Dermis blood vessel endothelial cell (primary cell): ENCODE measurements at places on chromosomes 1 and 21.

DNA sequence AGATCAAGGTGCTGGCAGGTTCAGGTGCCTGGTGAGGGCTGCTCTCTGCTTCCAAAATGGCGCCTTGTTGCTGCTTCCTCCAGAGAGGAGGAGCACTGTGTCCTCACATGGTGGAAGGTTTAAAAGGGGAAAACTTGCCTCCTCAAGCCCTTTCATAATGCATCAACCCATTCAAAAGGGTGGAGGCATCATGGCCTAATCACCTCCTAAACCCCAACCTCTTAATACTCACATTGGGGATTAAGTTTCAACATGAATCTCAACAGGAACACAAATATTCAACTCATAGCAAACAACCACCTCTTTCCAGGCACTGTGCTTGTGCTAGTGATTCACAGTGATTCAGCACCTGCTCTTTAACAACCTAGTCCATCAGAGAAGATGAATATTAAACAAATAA lies 4.2 kb downstream of the S100A12 start:
- DNase-seq, result no peak

DNA sequence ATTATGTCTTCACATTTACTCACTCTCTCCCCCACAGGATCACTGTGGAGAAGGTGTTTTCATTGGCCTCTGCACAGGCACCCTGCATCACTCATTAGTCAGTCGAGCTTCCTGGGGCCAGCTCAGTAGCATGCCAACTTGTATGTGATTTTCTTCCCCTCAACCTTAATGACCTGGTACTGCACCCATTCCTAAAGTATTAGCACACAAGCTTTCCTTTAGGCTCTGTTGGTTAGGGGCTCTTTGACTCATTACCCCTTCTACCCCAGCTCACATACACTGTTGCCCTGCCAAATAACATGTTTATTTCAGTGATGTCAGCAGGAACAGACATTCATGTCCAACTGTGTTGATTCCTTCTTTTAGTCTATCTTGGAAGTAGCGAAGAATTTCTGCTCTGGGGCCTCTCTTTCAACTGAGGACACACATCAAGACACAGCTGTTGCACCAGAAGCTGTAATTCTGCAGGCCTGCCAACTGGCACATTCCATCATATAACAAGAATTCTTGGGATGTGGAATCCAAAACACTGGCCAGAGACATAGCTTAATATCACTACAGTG lies 603.5 kb upstream of the ADAMTS5 start:
- DNase-seq, result no peak

- no peak for DNase-seq
These were observed 10.3 kb upstream of the PHTF1 start for GRCh38 chr1:113769601-113769970.

GRCh38 chr1:117580882-117581281 lies 25.0 kb upstream of the TENT5C start:
- DNase-seq, result no peak

DNA sequence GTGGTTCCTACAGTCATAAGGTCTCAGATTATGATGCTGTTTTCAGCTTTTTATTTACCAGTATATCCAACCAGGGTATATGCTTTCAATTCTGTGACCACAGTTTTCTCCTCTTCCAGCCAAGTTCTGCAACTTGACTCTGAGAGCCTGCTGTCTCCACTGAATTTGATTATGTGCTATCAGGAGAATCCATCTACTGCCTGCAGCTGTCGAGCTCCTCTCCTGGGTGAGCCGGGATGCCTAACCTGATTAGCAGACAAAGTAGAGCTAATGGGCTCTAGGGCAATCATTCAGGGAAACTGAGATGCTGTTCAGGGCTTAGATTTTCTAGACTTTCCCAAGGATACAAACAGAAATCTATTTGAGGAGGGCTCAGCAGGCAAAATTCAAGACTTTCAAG lies 271.5 kb upstream of the BEND5 start:
- no peak for DNase-seq

- peak; percentile 51 for DNase-seq
These were observed 37.3 kb downstream of the PLEKHO1 start for GRCh38 chr1:150186789-150187559.

DNA sequence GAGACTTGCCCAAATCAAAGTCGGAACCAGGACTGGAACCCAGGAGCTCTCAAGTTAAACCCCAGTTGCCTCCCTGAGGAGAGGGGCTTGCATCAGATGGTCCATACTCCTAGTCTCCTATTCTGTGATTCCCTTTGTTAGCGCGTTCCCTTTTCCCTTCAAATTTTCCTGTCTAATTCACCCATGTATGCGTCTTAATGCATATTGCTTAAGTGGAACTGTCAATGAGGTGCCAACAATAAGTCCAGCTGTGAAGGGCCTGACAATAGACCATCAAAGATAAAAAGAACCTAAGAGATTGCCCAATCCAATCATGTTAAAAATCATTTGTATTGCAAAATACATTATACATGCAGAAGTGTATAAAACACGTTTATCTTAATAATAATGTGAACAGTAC lies 634 bp upstream of the SPATA6 start:
- no peak for DNase-seq

DNA sequence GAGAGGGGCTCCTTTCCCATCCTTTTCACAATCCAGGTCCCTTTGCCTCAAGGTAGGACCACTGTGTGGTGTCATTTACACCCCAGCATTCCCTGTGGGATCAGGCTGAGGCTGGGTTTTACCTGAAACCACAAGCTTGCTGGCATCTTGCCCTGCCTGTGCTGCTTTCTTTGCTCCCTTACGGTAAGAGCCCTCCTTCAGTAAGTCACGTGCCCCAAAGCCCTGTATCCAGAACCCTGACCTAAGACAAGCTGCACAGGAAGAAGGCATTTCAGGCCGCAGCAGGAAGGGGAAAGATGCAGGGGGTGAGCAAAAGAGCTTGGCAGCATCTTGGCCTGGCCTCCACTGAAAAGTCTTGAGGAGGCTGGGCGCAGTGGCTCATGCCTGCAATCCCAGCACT lies 58.4 kb downstream of the KLHDC7A start:
- no peak for DNase-seq
